ENCODE measurements at places on chromosomes 7 and 10. TPM values are rescaled to one million over a fixed set of nuclear protein-coding genes. Genes with fewer than 3 reads are reported as not detected.

The NODAL gene
- total RNA-seq = 4.6 TPM

The SUN3 gene
- not detected for total RNA-seq

The MSMB gene
- not detected for total RNA-seq

The PRRT4 gene
- total RNA-seq = 0.24 TPM

The PLPP4 gene
- total RNA-seq = 1.9 TPM

The ANKRD30A gene
- total RNA-seq = 0.72 TPM

The POT1 gene
- 51.3 TPM for total RNA-seq

The TMEM130 gene
- 0.48 TPM for total RNA-seq

The ELN gene
- 583 TPM for total RNA-seq

The NAT16 gene
- 1.2 TPM for total RNA-seq

The SNCG gene
- 5.3 TPM for total RNA-seq

The GRID2IP gene
- 0.96 TPM for total RNA-seq

The SDK1 gene
- 7.9 TPM for total RNA-seq

The PTPRN2 gene
- 0.72 TPM for total RNA-seq

The VENTX gene
- total RNA-seq = not detected

The CALCR gene
- 0.48 TPM for total RNA-seq

The ANKRD61 gene
- total RNA-seq = not detected

The DAGLB gene
- 10.4 TPM for total RNA-seq

The SPDYE5 gene
- total RNA-seq = 4.8 TPM

The GPER1 gene
- 16.6 TPM for total RNA-seq

The OR2A12 gene
- 6.5 TPM for total RNA-seq

The ELFN1 gene
- 0.96 TPM for total RNA-seq

The GSTO1 gene
- total RNA-seq = 58.5 TPM

The FGF8 gene
- total RNA-seq = 3.4 TPM

The GPR15LG gene
- total RNA-seq = 5.1 TPM

The SPDYE16 gene
- 3.6 TPM for total RNA-seq

The LRRC4 gene
- 2.6 TPM for total RNA-seq

The MPP7 gene
- 39.0 TPM for total RNA-seq

The PTPN20 gene
- total RNA-seq = 11.1 TPM

The CYP3A5 gene
- total RNA-seq = 25.8 TPM

The CPEB3 gene
- 6.3 TPM for total RNA-seq

The MACROH2A2 gene
- 10.4 TPM for total RNA-seq
